ENCODE measurements at places on chromosomes 13 and 19.

DNA sequence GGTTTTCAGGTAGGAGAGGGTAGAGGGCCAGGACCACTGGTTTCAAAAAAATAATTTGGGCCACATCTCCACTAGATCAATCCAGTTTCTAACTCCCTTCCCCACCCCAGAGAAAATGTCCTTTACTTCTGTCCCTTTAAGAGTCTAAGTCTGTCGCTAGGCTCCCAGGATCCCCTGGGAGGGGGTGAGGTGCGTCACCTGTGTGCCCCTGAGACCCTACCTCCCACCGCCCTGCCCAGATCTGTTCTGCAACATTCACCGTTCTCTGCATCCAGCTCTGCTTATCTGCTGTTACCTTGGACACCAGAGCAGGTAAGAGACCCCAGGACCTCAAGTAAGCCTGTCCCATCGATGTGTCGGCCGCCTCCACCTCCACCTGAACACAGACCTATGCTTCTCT is at the start of gene GFY:
GFY (plus strand) TSS at position 211 of the 400 bp plus-strand sequence. CDS start 1,043 bp downstream, outside the sequence.
- no peak for DNase-seq

DNA sequence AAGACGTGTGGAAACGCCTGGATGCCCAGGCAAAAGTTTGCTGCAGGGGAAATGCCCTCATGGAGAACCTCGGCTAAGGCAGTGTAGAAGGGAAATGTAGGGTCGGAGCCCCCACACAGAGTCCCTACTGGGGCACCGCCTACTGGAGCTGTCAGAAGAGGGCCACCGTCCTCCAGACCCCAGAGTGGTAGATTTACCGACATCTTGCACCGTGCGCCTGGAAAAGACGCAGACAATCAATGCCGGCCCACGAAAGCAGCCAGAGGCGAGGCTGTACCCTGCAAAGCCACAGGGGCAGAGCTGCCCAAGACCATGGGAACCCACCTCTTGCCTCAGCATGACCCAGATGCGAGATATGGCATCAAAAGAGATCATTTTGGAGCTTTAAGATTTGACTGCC is 7.0 kb upstream of the EDNRB start:
- DNase-seq, result no peak

- no peak for DNase-seq
Observed at GRCh38 chr19:58513213-58513693, 1.5 kb upstream of the SLC27A5 start.

DNA sequence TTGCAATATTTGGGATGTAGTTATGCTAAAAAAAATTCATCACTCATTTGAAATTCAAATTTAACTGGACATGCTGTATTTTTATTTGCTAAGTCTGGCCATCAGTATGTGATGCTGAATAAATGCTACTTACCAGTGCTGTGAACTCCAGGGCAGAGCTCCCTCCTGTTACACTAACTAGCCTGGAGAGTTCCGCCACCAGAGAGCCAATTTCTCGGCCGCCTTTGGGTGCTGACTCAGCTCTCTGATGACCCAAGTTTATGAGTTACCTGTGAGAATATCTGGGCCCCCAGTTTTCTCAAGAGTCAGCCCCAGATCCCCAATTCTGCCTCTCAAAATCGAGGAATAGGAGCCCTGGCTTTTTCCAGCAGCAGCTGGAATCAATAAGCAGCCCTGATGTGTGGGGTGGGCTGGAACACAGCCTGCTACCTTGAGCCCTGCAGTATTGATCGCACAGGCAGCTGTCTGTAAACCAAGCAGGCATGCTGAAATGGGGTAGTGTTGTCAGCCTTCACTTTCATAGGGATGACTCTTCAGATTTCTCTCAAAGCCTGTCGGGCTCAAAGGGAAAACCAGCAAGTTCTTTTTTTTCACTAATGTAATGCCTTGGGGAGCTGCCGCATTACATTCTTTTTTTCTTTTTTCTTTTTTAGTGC is 113.7 kb downstream of the DNAJC15 start:
- DNase-seq, result no peak

Data from activated T-helper 1 cell treated with Interleukin-2 at 50 U/mL for 16 hours (primary cell).